ENCODE measurements at places on chromosomes 7 and 10. TPM values are rescaled to one million over a fixed set of nuclear protein-coding genes. Genes with fewer than 3 reads are reported as not detected.

The UCN3 gene
- total RNA-seq, result not detected

The SYT15 gene
- 0.53 TPM for total RNA-seq

The GRID2IP gene
- total RNA-seq, result 0.13 TPM

The AKR1C8 gene
- total RNA-seq, result not detected

The SPDYE1 gene
- total RNA-seq, result not detected

The PLCE1 gene
- total RNA-seq, result 0.03 TPM

The ARHGAP22 gene
- total RNA-seq, result 0.13 TPM

- no peak for DNase-seq
Measured at GRCh38 chr7:36404639-36405408, 15.2 kb downstream of the ANLN start.

GRCh38 chr10:118840776-118841468, 86.2 kb upstream of the CACUL1 start:
- no peak for DNase-seq

- DNase-seq, result no peak
Measured at GRCh38 chr7:30032310-30033125, 4.3 kb downstream of the PLEKHA8 start.

DNA sequence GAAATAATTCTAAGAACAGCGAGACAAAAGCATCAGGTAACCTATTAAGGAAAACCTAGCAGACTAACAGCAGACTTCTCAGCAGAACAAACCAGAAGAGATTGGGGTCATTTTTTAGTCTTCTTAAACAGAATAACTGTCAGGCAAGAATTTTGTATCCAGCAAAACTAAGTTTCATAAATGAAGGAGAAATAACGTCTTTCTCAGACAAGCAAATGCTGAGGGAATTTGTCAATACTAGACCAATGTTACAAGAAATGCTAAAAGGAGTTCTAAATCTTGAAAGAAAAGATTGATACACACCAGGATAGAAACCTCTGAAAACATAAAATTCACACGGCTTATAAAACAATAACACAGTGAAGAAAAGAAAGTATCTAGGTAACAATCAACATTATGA, 22.6 kb downstream of the BICC1 start:
- DNase-seq, result no peak

GRCh38 chr7:157526005-157526912, 189.5 kb downstream of the DNAJB6 start:
- no peak for DNase-seq

Data from activated T-cell treated with anti-CD3 and anti-CD28 coated beads, Interleukin-2, amount 50 U/mL, for 4 hours (primary cell).